Suppressor macrophage (primary cell): ENCODE measurements at places on chromosomes 2 and 18.
A peak's percentile ranks its signal among the peaks of the same experiment; 100 is the strongest.

DNA sequence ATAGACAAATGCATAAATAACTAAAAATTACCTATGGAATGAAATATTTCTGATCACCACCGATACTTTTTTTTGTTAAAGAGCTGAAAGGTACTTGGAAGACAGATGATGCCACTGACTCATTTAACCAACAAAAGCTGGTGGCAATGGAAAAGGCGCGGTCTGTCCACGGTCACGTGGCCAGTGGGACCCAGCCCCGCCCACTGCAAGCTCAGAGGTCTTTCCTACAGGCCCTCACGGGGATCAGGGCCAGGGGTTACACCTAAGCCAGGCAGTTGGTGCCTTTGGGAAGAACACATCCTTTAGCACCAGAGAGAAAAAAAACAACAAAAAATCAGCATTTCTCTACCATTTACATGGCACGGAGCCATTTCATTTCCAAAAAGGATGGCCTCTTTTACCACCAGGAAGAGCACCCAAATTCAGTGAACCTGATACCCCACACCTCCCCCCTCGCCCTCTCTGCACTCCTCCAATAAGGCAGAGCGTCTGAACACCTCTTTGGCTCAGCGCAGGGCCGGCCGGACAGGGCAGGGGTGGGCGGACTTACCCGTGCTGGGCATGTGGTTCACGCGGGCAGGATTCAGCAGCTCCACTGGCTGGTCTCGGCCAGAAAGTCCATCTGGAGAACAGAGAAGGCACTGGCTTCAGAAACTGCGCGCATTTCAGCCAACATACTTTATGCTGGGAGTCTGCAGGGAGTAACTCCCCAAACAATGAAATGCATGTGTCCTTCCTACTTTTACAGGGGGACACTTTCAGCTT lies 164.6 kb downstream of the HDAC4 start:
- DNase-seq = no peak

DNA sequence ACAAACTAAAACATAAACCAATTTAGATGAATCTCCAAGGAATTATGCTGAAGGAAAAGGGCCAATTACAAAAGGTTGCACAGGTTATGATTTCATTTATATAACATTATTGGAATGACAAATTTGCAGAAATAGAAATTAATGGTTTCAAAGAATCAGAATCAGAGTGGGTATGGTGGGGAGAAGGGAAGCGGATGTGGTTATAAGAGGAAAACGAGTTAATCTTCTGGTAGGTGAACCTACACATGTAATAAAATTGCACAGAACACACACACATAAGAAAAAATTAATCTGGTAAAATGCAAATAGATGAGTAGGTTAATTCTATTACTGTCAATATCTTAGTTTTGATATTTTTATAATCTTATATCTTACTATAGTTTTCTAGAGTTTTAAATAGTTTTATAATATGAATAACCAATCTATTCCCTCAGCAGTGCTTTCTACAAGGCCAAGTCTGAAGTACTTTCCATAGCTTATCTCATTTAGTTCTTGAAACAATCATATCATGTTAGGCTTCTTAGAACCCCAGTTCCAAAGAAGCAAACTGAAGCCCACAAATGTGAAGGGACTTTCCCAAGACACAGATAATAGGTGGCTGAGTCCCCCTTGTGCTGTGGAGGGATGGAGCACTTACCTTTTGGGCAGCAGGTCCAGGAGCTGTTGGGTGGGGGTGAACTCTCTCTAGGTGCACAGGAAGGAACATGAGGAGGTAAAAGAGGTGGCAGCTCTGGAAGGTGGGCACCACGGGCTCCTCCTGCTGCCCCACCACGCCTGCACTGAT lies 31.5 kb downstream of the ZNF519 start:
- DNase-seq = no peak

GRCh38 chr18:42364766-42365165 lies 409.7 kb downstream of the PIK3C3 start:
- no peak for DNase-seq

DNA sequence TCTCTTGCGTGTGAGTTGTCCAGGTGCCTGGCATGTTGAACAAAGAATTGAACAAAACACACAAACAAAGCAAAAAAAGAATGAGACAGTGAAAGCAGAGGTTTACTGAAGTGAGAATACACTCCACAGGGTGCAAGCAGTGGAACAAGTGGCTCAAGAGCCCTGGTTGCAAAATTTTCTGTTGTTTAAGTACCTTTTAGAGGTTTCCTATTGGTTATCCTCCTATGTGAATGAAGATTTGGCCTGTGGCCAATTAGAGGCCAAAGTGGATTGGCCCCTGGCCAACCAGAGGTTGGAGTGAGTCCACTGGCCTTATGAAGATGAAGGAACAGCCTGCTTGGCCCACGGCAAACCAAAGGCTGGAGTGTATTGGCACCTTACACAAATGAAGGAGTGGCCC lies 1188.5 kb upstream of the NRXN1 start:
- DNase-seq = no peak

DNA sequence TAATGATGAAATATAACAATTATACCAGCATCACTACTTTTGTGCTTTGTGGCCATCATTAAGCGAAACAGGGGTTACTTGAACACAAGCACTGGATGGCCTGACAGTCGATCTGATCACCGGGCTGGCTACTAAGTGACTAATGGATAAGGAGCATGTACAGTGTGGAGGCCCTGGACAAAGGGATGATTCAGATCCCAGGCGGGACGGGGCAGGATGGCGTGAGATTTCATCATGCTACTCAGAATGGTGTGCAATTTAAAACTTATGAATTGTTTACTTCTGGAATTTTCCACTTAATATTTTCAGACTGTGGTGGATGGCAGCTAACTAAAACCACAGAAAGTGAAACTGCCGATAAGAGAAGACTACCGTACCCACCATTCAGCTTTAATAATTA lies 7.0 kb upstream of the CLIP4 start:
- DNase-seq = peak; percentile 55

DNA sequence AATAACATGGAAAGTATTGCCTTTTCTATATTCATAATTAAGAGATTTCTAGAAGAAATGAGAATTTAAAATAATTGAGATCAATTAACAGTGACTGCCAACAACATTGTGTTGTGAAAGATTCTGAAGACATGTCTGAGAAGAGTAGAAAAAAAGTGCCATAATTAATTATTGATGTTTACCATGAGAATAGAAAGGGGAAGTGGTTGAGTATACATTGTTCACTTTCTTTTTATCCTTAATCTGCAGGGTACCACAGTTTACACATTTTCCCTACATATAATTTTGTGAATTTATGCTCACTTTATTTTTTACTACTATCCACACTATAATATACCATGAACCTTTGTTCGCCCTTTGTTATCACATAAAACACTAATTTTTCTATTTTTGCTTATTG lies 47.1 kb upstream of the UBE2E3 start:
- no peak for DNase-seq

GRCh38 chr18:7317804-7318231 lies 86.9 kb downstream of the LRRC30 start:
- no peak for DNase-seq

DNA sequence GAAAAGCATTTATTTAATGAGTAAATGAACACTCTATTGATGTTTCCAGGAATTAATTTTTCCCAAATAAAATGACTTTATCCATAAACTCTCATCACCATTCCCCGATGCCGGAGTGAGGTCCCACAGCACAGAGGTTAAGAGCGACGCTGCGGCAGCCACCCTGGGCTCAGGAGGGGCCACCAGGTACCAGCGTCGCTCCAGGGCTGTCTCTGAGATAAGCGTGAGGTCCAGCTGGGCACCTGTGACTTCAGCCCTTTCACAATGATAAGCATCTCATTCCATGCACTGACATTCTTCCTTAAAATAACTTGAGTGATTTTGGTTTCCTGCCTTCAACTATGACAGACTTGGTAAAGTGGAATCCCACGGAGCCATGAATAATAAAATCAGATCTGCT lies 182.1 kb downstream of the TWIST2 start:
- no peak for DNase-seq

DNA sequence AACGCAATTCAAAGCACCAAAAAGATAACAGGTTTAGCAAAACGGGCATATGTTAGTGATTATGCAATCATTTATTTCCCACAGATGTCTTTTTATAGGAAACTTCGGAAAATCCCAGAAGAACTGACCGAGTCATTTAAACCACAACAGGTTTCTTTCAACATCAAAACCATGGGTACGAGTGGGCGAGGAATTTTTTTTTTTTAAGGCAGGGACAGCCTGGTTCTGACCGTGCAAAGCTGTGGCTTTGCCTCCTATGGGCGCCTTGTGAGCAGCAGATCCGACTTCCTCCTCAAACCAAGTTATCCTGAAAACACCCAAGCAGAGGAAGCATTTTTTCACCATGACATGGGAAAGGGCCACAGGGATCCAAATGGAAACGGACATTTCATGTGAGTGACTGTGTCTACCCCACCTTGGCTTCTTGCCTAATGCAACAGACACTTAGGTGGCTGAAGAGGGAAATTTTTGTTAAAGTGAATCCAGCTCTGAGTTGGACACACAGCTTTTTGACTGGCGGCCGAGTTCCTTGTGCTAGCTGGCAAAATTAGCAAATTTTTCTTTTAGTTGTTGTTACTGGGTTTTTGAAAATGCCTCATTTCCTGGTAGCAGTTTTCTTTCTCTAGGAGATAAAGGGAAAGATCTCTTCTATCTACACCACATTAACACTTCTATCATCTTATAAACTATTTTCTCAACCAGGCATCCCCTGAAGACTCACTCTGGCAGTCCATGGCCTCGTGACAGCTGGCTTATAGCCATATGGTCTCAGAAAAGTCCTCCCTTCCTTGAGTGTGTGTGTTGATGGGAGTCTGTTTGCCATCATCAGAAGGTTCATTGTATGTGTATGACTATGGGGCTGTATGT lies 487.4 kb upstream of the ZEB2 start:
- DNase-seq = peak; percentile 24

DNA sequence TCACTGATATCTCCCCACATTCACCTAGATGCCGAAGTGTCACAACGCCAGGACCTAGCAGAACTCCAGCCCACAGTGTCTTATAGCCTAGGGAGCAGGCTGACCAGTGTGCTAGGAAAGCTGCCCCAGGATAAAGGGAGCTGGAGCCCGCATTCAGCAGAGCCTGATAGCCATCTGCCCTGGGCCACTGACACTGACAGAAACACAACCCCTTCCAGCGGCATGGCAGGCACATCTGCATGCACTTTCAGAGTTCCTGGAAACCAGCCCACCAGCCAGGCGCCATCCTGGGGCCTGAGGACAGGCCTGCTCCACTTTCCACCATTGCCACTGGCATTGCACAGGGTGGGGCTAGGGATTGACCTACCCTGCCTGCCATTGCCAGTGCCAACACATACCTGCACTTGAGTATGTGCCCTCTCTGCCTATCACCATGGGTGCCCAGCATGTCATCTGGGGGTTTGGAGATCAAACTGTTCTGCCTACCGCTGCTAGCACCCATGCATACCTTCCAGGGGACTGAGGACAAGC lies 290.1 kb upstream of the KLHL14 start:
- no peak for DNase-seq

DNA sequence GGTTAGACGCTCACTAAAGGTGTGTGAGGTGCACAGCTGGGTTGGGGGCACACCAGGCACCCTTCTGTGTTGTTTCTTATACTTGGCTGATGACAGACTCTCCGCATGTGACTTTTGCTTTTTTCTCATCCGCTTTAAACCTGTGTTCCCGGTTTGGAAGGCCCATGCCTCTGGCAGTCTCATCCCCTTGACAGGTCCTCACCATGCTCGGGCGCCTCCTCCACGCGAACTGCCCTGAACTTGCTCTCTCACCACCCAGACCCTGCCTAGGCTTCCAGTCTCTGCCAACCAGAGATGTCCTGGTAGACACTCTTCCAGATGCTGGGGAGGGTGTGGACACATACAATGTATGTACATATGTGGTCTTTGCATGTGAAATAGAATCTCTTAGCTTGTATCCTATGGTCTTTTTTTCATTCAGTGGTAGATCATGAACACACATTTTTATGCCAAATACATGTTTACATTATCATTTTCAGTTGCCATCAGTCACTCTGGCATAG lies 79.8 kb downstream of the LIMS1 start:
- DNase-seq = no peak

DNA sequence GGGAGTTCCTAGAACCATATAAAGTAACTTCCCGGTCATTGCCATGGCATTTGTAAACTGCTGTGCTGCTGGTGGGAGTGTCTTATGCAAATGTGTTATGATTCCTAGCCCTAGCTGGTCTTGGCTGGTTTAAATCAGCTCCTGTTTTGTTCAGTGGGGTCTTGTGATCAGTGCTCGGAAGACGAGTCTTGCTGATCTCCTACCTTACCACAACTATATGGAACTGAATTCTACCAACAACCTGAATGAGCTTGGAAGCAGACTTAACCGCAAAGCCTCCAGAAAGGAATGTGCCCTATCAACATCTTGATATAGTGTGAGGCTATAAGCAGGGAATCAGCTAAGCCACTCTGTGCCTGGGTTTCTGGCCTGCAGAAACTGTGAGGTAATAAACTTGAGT lies 33.5 kb downstream of the POLE4 start:
- no peak for DNase-seq

DNA sequence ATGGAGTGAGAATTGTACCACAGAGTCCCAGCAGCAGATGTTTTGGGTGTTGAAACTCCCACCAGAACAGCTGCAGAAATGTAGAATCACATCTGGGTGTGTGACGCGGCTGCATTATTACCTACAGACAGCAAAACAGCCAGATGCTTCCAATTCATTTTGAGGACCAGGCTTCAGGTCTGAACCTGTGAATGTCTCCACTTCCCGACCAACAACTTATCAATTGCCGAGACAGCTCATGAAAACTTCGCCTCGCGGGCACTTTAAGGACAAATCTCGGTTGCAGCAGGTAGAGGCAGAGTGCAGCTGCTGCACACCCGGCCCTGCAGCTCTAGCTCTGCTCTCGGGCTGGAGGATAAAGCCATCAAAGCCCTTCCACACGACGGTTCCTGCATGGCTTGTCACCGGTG lies 202.0 kb downstream of the HRH4 start:
- DNase-seq = no peak

- DNase-seq = no peak
Measured at GRCh38 chr2:64789466-64790320, 136.0 kb upstream of the SERTAD2 start.

DNA sequence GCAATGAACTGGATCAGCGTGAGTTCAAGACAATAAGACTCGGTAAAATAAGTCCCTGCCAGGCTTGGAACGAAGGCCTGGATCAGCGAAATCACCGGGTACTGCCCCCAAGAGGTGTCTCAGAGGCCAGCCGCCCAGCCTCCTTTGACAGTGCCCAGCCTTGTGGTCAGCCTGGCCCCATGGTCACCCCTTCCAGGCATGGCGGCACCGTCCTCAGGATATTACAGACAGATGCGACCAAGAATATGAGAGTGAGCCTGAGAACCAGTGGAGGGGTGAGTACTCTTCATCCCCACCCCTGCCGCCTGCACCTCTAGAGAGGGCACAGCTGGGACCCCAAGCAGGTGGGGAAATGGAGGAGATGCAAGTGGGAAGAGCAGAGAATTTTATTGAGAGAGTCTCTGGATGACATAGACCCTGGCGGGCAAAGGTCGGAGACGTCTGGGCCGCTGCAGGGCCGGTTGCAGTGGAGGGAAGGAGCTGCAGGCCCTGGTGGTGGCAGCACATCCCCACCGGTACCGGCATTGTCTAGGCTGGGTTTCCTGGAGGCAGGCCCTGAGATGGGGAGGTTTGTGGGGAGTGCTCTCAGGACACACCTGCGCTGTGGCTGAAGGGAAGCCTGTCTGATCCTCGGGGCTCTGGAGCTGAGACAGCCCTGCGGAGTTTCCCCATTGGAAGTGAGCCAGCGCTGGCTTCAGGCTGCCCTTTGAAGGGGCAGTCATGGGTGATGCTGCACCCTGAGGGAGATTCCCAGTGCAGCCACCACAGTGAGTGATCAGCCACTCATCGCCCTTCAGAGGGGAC lies 190.0 kb downstream of the SEPTIN10 start:
- no peak for DNase-seq

GRCh38 chr2:20678086-20678395 lies 11.1 kb downstream of the GDF7 start:
- DNase-seq = no peak
